Right cardiac atrium (tissue), 5 donors: ENCODE measurements at places on chromosomes 11 and 22. TPM values are rescaled to one million over a fixed set of nuclear protein-coding genes. Genes with fewer than 3 reads are reported as not detected.

OR56A1 gene
- not detected for polyA plus RNA-seq

TRIM48 gene
- polyA plus RNA-seq: not detected

CHEK2 gene
- polyA plus RNA-seq: 4.1 TPM

TNNT3 gene
- 63.1 TPM for polyA plus RNA-seq

SRPRA gene
- 49.6 TPM for polyA plus RNA-seq

OR2AT4 gene
- not detected for polyA plus RNA-seq

KBTBD4 gene
- 8.1 TPM for polyA plus RNA-seq

GRK2 gene
- 56.6 TPM for polyA plus RNA-seq

RAG2 gene
- 0.41 TPM for polyA plus RNA-seq

SCN3B gene
- 0.41 TPM for polyA plus RNA-seq

DEFB131B gene
- not detected for polyA plus RNA-seq

SELENOM gene
- polyA plus RNA-seq: 219 TPM

LRRC10B gene
- polyA plus RNA-seq: 0.57 TPM

ARHGAP20 gene
- polyA plus RNA-seq: 0.29 TPM

PSMA1 gene
- polyA plus RNA-seq: 145 TPM

TUB gene
- 10.0 TPM for polyA plus RNA-seq

UBASH3B gene
- polyA plus RNA-seq: 0.34 TPM

B3GAT3 gene
- 18.7 TPM for polyA plus RNA-seq

SMTNL1 gene
- polyA plus RNA-seq: not detected

CLDN5 gene
- 23.9 TPM for polyA plus RNA-seq

OR52A1 gene
- not detected for polyA plus RNA-seq

MYO7A gene
- 2.4 TPM for polyA plus RNA-seq

CALCA gene
- polyA plus RNA-seq: 0.20 TPM

TTC36 gene
- 0.61 TPM for polyA plus RNA-seq

TMX2 gene
- polyA plus RNA-seq: 73.2 TPM

OR8G5 gene
- polyA plus RNA-seq: not detected

ZP1 gene
- polyA plus RNA-seq: 0.16 TPM

ISX gene
- polyA plus RNA-seq: not detected

HBG2 gene
- 0.27 TPM for polyA plus RNA-seq

ST14 gene
- 0.61 TPM for polyA plus RNA-seq

NXPE2 gene
- 0.07 TPM for polyA plus RNA-seq

ACCS gene
- 19.3 TPM for polyA plus RNA-seq

TSPAN32 gene
- polyA plus RNA-seq: 11.5 TPM

SCGB2A2 gene
- polyA plus RNA-seq: not detected

SLC15A3 gene
- polyA plus RNA-seq: 24.6 TPM

TPH1 gene
- 0.11 TPM for polyA plus RNA-seq

INSC gene
- polyA plus RNA-seq: 0.95 TPM

EFCAB6 gene
- 0.70 TPM for polyA plus RNA-seq

MS4A3 gene
- not detected for polyA plus RNA-seq

ARHGEF17 gene
- 34.0 TPM for polyA plus RNA-seq

LGR4 gene
- polyA plus RNA-seq: 16.0 TPM

C22orf23 gene
- polyA plus RNA-seq: 0.54 TPM

ANO1 gene
- polyA plus RNA-seq: 6.8 TPM

CSF2RB gene
- 0.75 TPM for polyA plus RNA-seq

GPHA2 gene
- not detected for polyA plus RNA-seq

ZNHIT2 gene
- 11.6 TPM for polyA plus RNA-seq

CRYAB gene
- 9,689 TPM for polyA plus RNA-seq

LPXN gene
- polyA plus RNA-seq: 3.0 TPM

RAG1 gene
- polyA plus RNA-seq: 0.72 TPM

SCUBE2 gene
- 0.18 TPM for polyA plus RNA-seq

FGF3 gene
- polyA plus RNA-seq: not detected

ELFN2 gene
- 0.05 TPM for polyA plus RNA-seq

PITPNB gene
- polyA plus RNA-seq: 24.5 TPM

OR5B21 gene
- polyA plus RNA-seq: not detected

LSP1 gene
- polyA plus RNA-seq: 11.7 TPM

SULT4A1 gene
- 0.57 TPM for polyA plus RNA-seq
